ENCODE measurements at places on chromosomes 6 and 20.

DNA sequence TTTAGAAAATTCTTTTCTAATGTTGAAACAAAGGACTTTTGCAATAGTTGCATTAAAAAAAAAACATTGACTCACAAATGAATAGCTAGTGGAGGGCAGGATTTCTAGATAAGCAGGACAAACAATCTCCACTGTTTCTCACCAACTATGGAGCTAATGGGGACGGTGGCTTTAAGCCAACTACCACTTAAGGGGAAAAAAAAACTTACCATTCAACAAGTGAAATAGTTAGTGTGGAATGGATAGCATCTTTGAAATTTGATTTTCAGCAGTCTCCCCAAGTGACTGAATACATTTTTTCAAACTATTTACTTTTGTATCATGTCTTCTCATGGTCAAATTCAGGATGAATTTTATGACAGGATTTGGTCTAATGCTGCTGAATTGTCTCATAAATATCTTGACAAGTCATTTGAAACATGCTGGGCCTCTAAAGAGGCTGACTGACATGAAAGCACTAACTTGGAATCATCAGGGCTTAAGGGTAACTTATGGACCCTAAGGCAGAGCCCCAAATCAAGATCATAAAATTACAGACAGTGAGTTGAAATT is 100.5 kb downstream of the EYA4 start:
- DNase-seq: no peak

GRCh38 chr6:4853349-4853748 is 77.1 kb downstream of the CDYL start:
- DNase-seq: no peak

DNA sequence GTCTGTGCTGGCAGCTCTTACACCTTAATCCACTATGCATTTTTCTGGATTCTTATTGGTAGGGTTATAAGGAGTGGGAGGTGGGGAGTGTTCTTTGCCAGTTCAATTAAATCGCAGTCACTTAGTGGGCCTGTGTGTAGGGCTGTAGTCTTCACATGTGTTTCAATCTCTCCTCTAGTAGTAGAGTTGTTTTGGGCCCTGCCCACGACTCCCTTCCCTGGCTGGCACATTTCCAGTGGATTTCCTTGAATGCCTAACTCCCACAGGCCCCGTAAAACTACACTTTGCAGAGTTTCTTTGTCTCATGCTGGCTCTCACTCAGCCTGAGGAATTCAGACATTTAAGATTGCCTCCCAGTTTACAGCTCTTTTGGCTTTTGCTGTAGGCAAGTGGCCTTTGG is 414.0 kb upstream of the OPRM1 start:
- DNase-seq: no peak

DNA sequence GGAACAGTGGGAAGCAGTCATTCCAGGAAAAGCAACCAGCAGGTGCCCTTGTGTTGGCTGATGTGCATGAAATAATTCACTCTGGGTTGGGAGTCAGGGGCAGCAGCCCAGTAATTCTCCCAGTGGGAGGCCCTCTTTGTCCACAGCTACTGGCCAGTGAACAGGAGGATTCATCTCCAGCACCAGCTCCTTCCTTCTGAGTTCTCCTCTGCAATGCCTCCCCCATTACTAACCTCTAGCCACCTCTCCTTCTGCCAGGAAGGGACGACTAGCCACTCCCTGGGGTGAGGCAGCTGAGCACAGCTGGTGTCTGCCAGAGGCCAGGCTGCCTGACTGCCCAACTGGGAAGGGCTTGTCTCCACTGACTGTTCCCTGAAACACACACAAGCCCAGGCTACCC is 12.5 kb upstream of the R3HDML start:
- no peak for DNase-seq

GRCh38 chr6:162733489-162733888 is 5.7 kb downstream of the PACRG start:
- DNase-seq: no peak

DNA sequence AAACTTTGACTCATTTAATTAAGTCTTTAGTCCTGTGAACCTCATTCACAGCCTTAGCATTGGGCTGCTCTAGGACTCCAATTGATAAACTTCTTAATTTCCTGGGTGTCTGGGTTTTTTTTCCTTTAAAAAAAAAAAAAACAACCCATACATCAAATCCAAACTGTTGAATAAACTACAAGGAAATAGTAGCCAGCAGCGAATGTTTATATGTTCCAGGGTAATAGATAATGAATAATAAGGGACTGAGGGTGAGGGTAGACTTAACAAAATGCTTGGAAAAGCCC is 563.5 kb upstream of the AGPAT4 start:
- DNase-seq: no peak

DNA sequence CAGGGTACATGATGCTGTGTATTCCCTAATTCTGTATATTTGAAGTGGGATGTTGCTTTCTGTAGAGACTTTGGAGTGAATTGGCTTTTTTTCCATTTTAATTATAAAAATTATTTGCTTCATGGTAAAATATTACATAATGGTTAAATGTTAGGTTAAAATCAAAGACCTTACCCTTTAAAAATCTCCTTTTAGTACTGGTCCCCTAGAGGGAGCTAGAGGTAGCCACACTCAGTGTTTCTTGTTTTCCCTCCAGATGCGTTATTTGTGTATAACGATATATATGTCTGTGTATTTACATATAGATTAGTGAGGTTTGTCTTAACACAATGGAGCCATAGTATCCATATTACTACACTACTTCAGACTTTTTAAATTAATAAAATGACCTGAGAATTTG is 146.7 kb downstream of the PLCB4 start:
- DNase-seq: no peak

DNA sequence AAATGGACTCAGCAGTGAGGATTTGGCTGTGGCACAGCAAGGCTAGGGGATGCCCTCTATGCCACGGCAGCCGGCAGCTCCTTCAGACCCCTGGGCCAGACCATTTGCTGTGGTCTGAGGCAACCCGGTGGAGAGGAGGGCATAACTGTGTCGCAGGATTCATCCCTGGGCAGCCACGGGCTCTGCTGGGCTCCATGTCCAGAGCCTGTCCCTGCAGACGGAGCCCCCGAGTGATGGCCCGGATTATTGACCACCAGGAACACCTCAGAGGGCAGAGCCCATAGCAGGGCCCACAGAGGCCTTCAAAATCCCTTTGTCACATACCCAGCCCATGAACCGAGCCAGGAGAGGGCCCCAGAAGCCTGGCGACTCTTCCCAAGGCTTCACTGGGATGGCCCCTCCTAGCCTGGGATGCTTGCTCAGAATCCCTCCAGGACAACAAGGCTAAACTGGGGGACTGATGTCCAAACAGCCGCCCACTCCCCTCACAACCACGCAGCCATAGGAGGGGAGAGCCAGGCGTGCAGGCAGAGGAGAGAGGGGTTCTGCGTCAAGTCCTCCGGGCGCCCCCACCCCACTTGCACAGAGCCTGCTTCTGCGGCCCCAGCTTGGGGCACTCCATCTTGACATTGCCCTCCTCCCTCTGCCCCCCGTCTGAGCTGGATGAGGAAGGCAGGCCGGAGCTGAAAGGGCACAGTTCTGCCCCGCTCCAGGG is 68.2 kb upstream of the AFDN start:
- no peak for DNase-seq

GRCh38 chr6:3406362-3406821 is 50.5 kb downstream of the SLC22A23 start:
- no peak for DNase-seq

DNA sequence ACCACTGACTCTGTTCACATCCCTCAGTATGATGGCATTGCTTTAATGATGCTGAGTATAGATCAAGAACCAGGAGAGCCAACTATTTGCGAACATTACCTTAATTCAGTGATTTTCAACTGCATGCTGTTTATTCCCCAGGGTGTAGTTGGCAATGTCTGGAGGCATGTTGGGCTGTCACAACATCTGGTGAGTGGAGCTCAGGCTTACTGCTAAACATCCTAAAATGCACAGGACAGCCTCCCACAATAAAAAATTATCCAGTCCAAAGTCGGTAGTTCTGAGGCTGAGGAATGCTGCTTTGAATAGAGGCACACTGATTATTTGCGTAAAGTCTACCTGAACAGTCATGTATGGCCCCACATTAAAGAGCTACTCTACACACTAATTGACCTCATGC is 94.8 kb upstream of the OPRM1 start:
- DNase-seq: no peak

DNA sequence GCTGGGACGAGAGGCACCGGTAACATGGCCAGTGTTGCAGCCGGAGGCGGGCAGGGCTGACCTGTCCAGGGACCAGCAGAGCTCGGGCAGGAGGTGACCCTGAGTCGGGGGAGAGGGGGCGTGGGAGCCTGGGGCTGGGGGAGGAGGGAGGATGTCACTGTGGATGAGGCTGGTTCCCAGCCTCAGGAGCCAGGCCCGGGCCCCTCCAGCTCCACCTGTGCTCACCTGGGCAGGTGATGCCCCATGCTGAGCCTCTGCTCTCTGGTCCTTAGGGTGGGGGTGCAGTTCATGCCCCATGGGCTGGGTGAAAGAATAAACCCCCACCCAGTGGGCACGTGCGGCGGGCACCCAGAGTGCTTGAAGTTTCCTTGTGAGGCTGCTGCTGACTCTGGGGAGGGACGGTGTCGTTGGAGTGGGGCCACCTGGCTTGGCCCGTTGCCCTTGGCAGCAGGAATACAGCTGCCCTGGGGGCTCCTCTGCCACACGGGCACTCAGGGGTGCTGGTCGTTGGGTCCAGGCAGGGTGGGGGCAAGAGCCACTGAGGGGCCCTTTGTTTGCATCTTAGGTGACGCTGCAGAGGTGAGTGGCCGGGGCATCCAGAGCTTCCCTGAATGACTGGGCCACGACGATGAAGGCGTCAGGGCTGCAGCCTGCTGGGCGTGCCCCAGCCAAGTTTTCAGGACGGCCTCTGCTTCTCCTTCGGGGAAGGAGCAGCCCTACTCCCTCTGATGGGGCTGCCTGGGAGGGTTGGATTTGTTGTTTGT is 24.7 kb upstream of the BHLHE23 start:
- no peak for DNase-seq

GRCh38 chr20:1811621-1812498 is 83.3 kb upstream of the SIRPA start:
- DNase-seq: no peak

GRCh38 chr6:34457382-34457741 is 8.5 kb upstream of the PACSIN1 start:
- DNase-seq: no peak

GRCh38 chr20:3767110-3767426 is 485 bp downstream of the ADISSP start:
- DNase-seq: no peak

Data from activated naive CD4-positive, alpha-beta T cell (primary cell).